ENCODE measurements at places on chromosomes 7 and 10.
A peak's percentile ranks its signal among the peaks of the same experiment; 100 is the strongest.

- no peak for DNase-seq
These were observed 74.5 kb downstream of the CCDC6 start for GRCh38 chr10:59831658-59832503.

DNA sequence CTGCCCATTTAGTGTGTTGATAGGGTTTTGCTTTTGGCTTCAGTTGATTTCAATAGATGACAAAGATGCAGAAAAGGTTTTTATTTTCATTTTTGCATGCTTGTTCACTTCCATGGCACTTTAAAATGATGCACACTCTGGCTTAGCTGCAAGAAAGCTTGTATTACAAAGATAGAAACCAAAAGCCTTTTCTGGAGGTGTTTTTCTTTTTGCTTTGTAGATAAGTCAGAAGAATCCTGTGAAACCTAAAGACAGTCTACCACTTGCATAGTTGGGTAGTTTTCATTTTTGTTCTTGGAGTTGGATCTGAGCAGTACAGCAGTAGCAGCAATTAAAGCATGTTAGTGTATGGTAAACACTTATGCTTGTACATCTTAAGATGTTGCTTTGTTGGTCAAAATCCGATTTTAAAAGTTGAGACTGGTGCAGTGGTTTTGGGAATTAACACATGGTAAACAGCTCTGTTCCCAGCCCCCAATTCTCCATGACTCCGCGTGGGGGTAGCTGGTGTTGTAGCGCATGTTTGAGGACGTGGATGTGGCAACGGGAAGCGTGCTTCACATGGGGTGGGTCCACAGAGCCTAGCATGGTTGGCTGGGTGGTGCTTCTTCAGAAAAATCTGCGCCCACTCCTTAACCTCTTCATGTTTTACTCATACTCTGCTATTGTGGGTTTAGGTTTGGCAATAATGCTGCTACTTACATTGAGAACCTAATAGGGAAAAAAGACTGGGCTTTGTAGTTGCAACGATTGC is 19.8 kb downstream of the CCNY start:
- DNase-seq: no peak

DNA sequence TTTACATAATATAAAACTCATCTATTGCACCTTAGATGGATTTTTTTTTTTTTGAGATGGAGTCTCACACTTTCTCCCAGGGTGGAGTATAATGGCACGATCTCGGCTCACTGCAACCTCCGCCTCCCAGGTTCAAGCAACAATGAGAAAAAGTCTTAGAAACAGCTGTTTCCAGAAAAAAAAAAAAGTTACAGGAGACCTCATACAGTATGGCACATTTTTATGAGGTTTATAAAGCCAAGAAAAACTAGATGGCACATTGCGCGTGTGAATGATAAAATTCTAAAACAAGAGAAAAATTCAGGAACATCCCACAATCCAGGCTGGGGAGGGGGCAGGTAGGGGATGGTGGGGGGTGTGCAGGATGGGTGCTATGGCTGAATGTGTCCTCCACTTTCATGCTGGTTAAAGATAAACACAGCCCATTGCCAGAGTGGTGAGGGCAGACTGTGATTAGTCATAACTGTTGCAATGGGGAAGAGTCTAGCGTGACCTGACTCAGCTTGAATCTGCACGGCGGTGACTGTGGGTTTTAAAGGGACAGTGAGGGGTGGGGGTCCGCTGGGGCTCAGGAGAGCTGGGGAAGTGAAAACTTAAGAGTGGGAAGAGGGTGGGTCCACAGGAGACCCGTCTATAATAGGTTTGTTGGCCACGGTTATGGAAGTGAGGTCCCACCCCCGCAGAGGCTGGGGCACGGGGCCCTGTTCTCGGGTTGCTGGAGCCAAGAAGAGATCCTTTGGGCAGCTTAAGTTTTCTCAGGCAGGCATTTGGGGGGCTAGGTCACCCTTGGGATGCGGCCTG is 11.9 kb upstream of the LRRC27 start:
- peak; percentile 46 for DNase-seq

- DNase-seq: no peak
These were observed 700.3 kb upstream of the SEMA3D start for GRCh38 chr7:85887133-85887532.

DNA sequence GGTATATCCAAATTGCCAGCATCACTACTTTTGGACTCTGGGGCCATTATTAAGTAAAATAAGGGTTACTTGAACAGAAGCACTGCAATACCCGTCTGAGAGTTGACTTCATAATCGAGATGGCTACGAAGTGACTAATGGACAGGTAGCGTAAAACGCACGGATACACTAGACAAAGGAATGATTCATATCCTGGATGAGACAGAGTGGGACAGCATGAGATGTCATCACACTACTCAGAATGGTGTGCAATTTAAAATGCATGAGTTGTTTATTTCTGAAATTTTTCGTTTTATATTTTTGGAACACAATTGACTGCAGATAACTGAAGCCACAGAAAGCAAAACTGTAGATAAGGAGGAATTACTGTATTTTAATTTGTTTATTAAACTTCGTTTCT is 421.5 kb upstream of the LRGUK start:
- DNase-seq: no peak

GRCh38 chr10:79057481-79058275 is 11.1 kb upstream of the ZMIZ1 start:
- no peak for DNase-seq

DNA sequence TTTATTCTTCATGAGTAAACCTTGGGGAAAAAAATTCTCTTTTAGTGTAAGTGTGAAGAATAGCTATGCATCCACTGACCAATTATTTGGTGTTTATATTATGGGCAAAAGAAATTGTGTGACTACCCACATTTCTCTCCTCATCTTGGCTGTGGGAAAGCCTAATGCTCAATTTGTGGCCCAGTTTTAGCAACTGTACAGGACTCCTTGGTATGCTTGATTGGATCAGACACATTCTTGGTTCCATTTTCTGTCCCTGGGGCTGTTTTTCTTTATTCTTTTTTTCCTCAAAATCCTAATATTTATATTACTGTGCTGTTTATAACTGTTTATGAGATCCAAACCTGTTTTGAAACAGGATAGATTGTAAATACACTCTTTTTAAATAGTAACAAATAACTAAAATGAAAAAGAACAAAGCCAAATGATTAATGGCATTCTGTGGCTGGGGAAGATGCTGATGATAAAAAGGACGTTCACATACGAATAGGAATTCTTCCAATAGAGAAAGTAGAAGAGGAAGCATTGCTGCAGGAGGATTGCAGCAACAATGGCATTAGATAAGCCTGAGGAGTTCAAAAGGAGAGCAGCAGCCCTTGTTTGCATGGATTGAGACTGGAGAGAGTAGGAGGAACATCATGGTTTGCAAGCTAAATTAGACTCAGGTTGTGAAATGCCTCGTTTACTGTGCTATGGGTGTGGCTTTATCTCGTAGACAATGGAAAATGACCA is 580.5 kb downstream of the INHBA start:
- no peak for DNase-seq

DNA sequence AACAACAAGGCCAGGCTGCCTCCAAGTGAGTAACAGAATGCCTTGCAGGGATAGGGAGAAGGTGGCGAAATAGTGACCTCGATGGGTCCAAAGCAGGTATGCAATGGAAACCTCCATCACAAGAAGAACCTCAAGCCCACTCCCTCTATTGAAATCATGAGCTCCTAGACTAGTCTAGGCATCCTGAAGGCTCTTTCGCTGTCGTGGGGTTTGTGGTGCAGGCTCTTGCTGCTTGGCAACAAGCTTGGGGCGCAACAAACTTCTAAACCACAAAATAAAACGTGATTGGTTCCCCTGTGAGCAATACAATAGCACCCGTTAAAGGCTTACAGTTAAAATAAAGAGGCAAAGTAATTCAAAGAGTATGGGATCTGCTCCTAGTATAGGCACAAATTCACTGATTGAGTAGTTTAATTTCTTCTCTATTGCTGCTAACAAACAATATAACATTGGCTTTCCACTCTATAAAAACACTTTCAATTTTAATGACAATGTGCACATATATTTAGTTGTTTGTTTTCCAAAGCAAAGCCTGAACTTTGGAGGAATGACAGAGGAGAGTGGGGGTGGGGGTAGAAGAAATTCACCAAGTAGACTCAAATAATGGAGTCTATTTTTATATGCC is 64.1 kb downstream of the C10orf67 start:
- no peak for DNase-seq
